ENCODE measurements at places on chromosomes 1 and 21.

DNA sequence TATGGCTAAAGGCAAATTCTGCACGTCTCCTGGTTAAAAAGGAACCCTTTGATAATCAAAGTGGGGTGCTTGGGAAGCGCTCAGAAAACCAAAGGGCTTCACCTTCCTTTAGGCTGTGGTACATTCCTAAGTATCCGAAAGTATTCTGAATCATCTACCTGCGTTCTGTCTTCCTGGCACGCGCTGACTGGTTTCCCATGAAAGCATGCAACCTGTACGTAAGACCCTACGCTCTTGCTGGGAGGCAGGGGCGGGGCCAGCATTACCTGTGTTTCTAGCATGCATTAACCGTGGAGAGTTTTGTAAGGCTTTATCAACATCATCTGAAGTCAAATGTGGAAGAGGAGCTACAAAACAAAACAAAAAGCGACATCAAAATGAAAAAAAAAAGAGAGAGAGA, 96.0 kb downstream of the ERG start:
- DNase-seq, result no peak

DNA sequence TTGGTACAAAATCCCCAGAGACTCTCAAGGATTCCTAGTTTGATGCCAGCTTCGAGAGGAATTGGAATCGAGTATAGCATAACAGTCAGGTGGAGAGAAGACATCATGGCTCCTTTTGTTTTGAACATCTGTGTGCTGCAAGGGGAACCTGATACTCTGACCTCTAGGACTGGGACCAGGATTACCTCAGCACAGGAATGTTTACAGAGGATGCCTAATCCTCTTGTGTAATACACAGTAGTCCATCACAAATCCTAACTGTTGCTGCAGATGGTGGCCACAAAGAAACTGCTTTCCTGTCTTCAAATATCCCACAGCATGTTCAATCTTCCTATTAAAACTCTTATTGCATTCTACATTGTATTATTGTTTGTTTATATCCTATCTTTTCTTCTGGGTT, 111.8 kb upstream of the PRMT6 start:
- DNase-seq, result no peak

DNA sequence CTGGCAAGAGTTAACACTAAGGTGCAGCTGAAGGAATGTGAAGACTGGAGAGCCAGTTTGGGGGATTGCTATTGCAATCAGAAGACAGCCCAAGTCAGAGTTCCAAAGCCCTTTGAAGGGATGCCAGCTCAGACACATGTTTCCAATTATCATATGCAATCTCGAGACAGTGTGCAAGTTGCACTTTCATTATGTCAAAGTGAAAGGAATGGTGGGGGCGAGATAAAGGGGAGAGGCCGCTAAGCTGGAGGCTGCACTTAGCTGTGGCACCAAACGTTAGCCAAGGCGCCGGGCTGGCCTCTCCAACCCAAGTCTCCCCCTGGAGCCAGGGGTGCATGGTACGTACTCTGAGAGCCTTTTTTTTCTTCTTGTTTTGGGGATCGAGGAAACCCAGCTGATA, 58.0 kb downstream of the NGF start:
- DNase-seq, result no peak

DNA sequence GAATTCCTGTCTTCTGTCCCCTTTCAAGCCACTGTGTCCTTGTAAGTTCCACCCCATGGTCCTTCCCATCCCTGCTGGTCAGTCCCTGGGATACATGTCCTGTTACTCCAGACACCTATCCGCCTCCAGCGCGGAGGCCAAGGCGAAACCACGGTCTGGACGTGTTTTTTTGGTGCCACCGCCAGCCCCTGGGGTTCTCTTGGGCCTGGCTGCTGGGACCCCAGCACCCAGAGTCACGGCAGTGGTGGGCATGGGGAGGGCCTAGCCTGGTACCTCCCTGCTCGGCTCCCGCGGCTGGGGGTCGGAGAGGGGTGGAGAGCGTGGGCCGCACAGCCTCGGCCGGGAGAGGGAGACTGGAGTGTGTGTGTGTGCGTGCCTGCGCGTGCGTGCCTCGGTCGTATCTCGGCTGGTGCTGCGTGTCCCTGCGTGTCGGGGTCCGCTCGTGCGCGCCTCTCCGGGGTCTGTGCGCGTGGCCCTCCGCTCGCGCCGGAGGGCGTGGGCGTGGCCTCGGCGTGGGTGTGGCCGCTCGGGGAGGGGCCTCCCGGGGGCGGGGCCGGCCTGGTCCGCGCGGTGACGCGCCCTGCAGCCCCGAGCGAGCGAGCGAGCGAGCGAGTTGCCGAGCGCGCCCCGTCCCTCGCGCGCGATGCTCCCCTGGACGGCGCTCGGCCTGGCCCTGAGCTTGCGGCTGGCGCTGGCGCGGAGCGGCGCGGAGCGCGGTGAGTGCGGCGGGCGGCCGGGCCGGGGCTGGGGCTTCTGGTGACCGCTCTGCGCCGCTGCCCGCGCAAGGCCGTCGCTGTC, at the start of gene VWA1:
Gene VWA1 (plus strand): TSS at position 585 of the 798 bp plus-strand sequence. CDS start 59 bp downstream, at position 644.
- no peak for DNase-seq

DNA sequence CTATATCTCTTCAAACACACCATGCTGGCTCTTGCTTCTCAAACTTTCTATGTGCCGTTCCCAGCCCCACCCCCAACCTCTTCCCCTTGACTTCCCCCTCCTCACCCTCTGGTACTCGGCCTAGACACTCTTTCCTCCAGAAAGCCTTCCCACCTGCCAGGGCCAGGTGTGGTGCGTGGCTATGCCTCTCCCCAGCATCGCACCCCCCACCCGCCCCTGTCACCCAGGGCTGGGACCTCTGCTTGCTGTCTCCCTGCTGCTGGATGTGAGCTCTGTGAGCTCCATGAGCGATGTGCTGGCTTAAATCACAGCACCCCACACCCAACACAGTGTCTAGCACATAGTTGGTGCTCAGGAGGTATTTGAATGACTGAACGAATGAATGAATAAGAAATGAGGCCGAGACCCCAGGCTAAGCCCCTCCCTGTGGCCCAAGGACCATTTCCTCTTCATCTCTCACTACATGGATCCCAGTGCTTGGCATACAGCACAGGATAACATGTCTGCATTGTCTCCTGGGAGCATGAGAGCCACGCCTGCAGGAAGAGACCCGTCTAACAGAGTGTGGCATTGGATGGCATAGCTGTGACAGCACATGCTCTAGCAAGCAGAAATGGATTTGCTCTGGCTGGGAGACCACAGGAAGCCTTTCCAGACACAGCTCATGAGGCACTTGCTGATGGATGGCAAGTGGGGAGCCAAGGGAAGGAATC, 19.7 kb downstream of the TNNT2 start:
- DNase-seq, result no peak

DNA sequence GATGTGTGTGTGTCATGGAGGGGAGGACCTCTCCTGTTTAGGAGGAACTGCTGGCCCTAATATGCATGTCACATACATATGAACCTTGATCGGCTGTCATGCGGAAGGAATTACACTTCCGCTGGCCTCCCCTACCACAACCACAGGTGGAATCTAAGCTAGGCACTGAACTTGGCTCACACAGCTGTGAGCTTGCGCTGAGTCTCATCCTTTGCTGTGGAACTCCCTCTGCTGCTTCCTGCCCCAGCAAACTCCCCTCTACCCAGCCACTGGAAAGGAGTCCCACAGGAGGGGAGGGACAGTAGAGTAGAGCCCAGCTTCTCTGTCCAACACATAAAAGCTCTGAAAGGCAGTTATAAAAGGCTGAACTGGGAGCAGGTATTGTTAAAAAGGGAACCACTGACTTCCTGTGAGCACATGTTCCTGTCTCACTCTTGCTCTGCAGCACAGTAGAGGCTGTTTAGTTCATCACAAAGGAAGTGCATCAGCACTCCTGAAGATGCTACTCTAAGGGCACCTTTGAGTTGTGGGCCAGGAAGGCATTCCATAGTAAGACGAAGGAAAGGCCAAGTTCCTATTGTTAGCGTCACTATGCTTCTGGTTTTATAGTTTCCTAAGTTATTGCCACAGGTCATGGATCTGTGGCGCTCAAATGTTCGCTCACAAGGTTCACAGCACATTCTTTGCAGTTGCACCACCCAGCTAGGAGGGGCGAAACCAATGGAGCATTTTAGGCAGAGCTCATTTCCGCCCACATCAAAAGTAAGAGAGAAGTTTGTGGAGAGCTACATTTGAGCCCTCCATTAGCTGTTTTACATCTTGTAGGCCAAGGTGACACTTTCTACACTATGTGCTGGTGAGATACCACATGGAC, 17.7 kb upstream of the PTPRC start:
- no peak for DNase-seq

DNA sequence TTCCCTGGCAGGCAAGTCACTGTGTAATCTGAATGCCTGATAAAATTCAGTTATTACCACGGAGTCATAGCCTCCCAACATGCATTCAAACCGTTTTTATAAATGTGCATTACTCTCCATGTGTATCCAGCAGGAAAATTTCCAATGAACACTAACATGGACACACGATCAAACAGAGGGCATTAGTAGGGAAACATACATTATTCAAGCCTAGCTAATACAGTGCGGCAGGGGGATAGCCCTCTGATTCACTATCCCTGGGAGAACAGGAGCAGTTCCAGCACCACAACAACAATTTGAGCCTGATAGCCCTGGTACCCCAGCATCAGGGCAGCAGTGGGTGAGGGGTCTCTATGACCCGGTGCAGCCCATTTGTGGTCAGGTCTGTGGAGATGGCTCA, 35.8 kb upstream of the HMGB4 start:
- DNase-seq, result no peak

GRCh38 chr1:196650403-196650802, 1.4 kb upstream of the CFH start:
- DNase-seq, result no peak

GRCh38 chr1:197691816-197692215, 83.5 kb downstream of the DENND1B start:
- DNase-seq, result no peak

DNA sequence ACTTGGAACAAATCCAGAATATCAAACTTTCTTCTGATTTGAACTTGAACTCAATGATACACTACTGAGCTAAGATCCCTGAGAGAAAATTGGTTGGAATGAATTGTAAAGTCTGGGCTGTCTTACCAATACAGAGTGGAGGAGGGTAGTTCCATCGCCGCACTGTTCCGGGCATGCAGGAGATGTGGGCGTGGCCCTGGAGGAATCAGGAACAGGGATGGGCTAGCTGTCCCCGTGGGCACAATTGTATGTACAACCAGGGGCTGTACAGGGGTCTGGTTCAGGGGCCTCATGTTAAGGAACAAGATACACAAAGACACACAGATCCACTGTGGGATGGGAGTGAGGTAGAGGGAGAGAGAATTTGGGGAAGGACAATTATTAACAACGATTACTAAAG, 144.3 kb downstream of the ZSCAN20 start:
- no peak for DNase-seq

GRCh38 chr1:187877220-187877619, 1048.5 kb downstream of the PLA2G4A start:
- no peak for DNase-seq
